Fibroblast of the aortic adventitia (primary cell): ENCODE measurements at places on chromosomes 5 and 9. TPM values are rescaled to one million over a fixed set of nuclear protein-coding genes. Genes with fewer than 3 reads are reported as not detected.

DNA sequence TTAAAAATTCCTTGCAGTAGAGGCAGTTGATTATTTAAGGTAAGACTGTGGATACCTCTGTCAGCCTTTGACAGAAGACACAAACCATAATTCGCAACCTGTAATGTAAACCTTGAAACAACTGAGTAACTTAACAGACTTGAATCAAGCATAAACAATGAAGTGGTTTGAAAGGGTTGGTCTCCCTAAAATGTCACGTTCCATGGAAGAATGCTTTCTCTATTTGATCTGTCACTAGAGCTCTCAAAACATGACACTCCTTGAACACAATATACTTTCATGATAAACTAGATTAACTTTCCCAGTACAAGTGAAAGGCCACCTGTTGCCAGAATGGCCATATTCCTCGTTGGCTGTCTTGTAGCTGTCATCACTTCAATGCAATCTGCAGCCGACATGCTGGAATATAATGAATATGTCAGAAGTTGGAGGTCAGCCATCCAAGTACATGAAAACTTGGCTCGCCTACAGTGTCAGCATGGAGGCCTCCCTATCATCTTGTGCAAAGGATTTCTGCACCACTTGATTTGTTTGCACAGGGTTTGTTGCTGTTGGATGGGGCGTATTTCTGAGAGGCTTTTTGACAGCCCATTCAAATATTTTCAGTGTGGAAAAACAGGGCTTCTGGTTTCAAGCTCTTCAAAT, 228.0 kb downstream of the TLE4 start:
- peak; percentile 88 for DNase-seq

DNA sequence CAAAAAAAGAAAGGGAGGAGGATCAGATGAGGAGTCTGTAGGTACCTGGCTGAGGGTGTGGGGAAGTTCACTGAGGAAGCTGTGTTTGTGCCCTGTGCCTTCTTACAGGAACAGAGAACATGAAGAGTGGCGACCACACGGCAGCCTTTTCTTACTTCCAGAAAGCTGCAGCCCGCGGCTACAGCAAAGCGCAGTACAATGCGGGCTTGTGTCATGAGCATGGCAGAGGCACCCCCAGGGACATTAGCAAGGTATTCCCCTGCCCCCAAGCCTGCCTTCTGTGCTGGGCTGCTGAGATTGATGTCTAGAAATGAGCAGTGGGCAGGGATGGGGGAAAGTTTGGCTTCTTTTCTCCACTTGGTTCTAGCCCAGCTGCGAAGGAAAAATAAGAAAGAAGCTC, 9.5 kb downstream of the DELE1 start:
- DNase-seq: no peak

- no peak for DNase-seq
These were observed 2.0 kb upstream of the FAF2 start for GRCh38 chr5:176446028-176446665.

DNA sequence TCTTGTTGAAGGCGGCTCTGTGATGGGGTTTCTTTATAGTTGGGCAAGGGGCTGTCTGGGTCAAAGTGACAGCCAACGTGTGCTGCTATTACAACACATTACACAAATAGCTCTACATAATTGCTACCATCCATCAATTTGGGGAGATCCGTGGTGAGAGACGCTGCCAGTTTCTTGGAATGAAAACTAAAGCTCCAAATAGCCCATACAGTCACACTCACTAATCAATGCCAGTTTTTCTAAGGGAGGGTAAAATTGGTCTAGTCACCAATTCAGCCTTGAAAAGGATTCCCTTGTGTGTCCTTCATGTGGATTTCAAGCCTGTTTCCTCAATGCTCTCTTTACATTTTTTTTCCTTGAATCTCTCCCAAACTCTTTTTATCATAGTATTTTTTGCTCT, 343.3 kb upstream of the KLF4 start:
- no peak for DNase-seq

- DNase-seq: peak; percentile 89
These were observed 189.4 kb downstream of the CCDC192 start for GRCh38 chr5:127892467-127893207.

GRCh38 chr9:77945798-77946197, 85.8 kb downstream of the GNAQ start:
- DNase-seq: peak; percentile 62

- DNase-seq: no peak
These were observed 618.1 kb downstream of the SLCO4C1 start for GRCh38 chr5:101677961-101678360.

- DNase-seq: peak; percentile 4
These were observed 96.8 kb downstream of the PHF2 start for GRCh38 chr9:93673021-93673838.

- DNase-seq: no peak
These were observed 1259.0 kb upstream of the C9orf72 start for GRCh38 chr9:28832168-28832770.

GRCh38 chr9:123725389-123725788, 204.5 kb downstream of the DENND1A start:
- peak; percentile 30 for DNase-seq

- no peak for DNase-seq
These were observed 123.6 kb downstream of the TEX10 start for GRCh38 chr9:100229136-100229535.

- no peak for DNase-seq
These were observed 126.9 kb upstream of the PDE4D start for GRCh38 chr5:60020457-60020856.

DNA sequence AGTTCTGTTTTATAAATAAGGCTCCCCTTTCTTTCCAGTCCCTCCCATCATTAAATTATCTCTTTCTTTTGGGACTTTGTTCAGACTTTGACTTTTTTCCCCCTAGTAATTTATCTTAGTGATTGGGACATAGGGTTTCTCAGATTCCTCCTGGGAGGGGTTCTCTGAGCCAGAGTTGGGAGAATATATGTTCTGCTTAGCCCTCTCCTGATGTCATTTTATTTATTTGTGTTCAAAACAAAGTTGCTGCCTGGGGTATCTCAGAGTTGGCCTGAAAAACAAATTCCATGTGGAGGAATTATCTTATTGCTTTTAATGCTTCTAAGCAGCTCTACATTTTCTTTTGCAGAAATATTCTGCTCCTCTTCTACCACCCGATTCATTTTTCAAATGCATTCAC, 211.0 kb downstream of the PCSK5 start:
- DNase-seq: no peak

DNA sequence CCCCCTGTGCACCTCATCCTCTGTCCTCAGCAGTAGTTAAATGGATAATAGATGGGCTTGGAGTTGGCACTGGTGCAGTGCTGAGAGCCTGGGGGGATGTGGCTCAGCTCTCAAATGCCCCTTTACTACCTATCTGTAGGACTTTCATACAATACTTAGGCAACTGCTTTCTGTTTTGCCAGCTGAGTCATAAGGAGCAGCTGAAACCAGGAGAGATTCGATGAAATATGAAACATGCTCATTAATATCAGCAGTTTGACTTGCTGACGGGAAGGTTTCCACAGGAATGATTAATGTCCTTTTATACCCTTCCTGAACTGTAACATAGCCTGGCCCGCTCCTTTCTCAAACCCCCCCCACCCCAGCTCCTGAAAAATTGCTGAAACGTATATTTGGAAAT, 142.6 kb downstream of the SAXO1 start:
- peak; percentile 89 for DNase-seq

SLCO4C1 gene
- total RNA-seq: 0.09 TPM in 1 of 2 replicates, not detected in the other

FCHO2 gene
- 7.4 and 18.8 TPM in 2 replicates for total RNA-seq

PCDHGB3 gene
- 7.7 and 9.6 TPM in 2 replicates for total RNA-seq

ADAMTSL2 gene
- 0.16 TPM in 1 of 2 replicates, not detected in the other for total RNA-seq

C9orf153 gene
- 0.41 and 0.45 TPM in 2 replicates for total RNA-seq

ARID3C gene
- 0.09 and 0.74 TPM in 2 replicates for total RNA-seq

FCN1 gene
- total RNA-seq: not detected in 2 replicates

STPG3 gene
- total RNA-seq: not detected in 2 replicates

SH2D3C gene
- total RNA-seq: 0.18 and 6.0 TPM in 2 replicates

HTR1A gene
- total RNA-seq: not detected in 2 replicates

AFAP1L1 gene
- total RNA-seq: 2.3 and 10.8 TPM in 2 replicates

GRAMD2B gene
- total RNA-seq: 13.5 and 23.5 TPM in 2 replicates
